ENCODE measurements at places on chromosomes 2 and 18.

DNA sequence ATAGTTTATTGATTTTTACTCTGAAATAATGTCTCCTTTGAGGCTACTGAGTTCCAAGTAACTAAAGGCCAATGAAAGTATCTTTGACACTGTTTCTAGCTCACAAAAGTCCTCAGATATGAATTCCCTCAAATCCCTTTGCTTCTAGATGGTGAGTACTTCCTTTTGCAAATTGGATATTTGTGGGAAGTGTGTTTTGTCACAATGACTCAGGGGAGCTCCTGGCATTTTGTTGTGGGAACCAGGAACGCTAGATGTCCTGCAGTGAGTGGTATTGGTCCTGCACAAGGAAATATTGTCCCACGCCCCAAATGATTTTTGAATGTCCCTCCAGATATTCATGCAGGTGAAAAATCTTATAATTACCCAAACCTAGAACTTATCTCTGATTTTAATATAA, 24.3 kb downstream of the TACR1 start:
- no peak for DNase-seq

- DNase-seq, result no peak
Observed at GRCh38 chr18:36663312-36663711, 165.5 kb downstream of the TPGS2 start.

- DNase-seq, result no peak
Observed at GRCh38 chr2:26435106-26435505, 33.4 kb downstream of the DRC1 start.

GRCh38 chr2:177983183-177983788, 89.3 kb downstream of the PDE11A start:
- DNase-seq, result no peak

DNA sequence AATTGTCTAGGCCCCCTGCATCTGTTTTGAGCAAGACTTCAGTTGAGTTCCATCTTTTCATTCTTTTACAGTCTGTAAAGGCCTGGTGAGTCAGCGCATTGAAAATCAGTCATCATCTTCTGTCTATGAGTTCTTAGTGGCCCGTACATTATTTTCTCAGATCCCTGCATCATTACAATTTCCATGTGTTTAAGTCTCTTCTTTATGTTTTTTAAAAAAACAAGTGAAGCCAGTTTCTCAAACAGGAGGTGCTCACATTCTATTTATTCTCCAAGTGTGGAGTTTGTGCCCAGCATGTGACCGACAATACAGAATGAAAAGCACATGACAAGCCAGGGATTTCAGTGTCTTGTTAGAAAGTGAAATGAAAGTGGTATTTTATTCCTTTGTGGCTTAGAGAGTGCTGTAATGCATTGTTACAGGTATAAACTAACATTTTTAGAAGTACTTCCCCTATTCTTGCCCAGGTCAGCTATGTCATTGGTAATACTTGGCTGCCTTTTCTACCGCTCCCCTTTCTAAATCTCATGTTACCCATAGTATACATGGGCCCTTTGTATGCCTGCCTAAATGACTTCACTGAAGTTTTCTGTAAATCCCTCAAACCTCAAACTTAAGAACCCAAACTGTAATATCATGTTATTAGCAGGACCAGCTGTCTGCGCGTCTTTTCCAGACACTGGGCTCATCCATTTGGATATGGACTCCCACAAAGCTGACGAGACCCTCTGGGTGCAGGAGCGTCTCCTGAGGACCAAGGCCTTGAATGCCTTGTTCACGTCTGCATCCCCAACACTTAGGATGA, 67.6 kb downstream of the FEZ2 start:
- DNase-seq, result no peak

Measured in CD8-positive, alpha-beta T cell (primary cell).